ENCODE measurements at places on chromosomes 4 and X. TPM values are rescaled to one million over a fixed set of nuclear protein-coding genes. Genes with fewer than 3 reads are reported as not detected.

Gene ADGRG2
- total RNA-seq: under 0.01 TPM

Gene DKK2
- 0.30 TPM for total RNA-seq

Gene DSPP
- total RNA-seq: not detected

Gene HSFX1
- total RNA-seq: not detected

Gene RTL9
- 0.30 TPM for total RNA-seq

Gene SAGE1
- total RNA-seq: not detected

Gene NR3C2
- 0.17 TPM for total RNA-seq

Gene PF4V1
- total RNA-seq: not detected

Gene CT45A9
- not detected for total RNA-seq

Gene VCX
- not detected for total RNA-seq

Gene ESX1
- not detected for total RNA-seq

Gene MAGEA6
- not detected for total RNA-seq

Gene TLR2
- total RNA-seq: 1.8 TPM

Gene SORBS2
- 1.3 TPM for total RNA-seq

Gene F8
- 1.0 TPM for total RNA-seq

Gene PCDH7
- 39.3 TPM for total RNA-seq

Gene XAGE2
- not detected for total RNA-seq

Gene FOXO4
- total RNA-seq: 2.9 TPM

Gene UGT2B15
- not detected for total RNA-seq
